ENCODE measurements at places on chromosomes 2 and 18.
A peak's percentile ranks its signal among the peaks of the same experiment; 100 is the strongest.

GRCh38 chr2:231052494-231053451, 3.9 kb upstream of the PSMD1 start:
- peak; percentile 87 for DNase-seq

GRCh38 chr2:3703757-3704355, 481 bp downstream of the DCDC2C start:
- no peak for DNase-seq

GRCh38 chr2:15076668-15077067, 444.2 kb downstream of the LRATD1 start:
- no peak for DNase-seq

- no peak for DNase-seq
These were observed 116.0 kb downstream of the LIPG start for GRCh38 chr18:49677762-49678413.

GRCh38 chr18:46320928-46321711, 216.9 kb downstream of the HAUS1 start:
- DNase-seq: no peak

GRCh38 chr2:64581777-64582539, 57.8 kb downstream of the AFTPH start:
- DNase-seq: no peak

DNA sequence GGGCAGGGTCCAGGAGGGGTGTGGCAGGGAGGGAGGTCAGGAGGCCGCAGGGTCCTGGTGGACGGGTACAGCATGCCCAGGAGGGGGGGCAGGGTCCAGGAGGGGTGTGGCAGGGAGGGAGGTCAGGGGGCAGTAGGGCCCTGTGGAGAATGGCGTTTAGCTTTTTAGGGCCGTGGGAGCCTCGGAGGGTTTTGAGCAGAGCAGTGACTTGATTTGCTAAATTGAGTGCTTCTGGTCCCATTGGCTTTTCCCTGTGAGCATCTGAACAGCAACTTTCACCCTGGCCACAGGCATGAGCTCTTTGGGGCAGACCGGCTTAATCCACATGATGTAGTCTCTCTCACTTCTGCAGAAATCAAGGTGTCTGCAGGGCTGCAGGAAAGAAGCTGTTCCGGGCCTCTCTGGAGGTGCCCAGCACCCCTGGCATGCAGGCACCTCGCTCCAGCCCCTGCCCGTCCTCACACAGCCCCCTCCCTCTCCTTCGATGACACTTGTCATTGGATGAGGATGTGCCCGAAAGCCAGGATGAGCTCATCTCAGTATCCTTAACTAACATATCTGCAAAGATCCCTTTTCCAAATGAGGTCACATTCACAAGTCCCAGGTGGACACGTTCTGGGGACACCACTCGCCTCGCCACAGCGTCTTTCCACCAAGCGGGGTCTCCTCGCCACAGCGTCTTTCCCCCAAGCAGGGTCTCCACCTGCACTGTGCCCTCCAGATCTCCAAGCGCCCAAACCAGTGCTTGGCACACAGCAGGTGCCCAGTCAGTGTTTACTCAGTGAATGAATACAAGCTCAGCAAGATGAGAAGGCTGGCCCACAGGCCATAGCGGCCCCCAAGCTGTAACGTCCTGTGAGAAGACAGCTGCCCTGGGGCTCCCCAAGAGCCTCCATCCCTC, 94.0 kb downstream of the NDUFA10 start:
- no peak for DNase-seq
